Endothelial cell of umbilical vein (primary cell): ENCODE measurements at places on chromosomes 6 and 20. TPM values are rescaled to one million over a fixed set of nuclear protein-coding genes. Genes with fewer than 3 reads are reported as not detected.

DNA sequence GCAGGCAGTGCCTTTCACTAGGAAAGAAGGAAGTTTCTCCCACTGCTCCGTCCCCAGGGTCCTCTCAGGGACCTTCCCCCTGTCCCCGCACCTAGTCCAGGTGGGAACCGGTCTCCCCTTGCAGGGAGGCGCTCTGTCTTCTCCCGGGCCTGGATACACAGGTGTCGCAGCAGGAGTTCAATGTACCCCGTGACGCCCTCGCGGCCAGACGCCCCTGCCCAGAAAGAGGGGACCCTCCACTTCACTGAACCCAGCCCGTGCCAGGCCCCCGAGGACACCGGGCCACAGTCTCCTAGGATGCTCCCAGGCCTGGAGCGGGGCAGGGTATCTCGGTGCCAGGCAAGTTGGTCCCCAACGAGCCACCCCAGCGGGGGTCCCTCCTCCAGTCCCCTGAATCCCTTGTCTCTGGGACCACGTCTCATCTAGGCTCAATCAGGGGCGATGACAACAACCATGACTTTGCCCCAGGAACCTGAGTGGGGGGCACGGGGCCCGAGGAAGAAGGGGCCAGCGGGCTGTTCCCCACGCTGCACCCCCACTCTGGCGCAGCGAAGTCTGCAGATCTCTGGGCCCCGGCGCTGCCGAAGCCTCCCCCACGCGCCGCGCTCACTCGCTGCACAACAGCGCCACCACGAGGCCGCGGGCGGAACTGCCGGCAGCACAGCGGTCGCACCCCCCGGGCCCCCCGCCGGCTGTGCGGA, 103.0 kb downstream of the EDN3 start:
- peak; percentile 16 for DNase-seq
- H3K36me3 ChIP-seq, result no peaks in the 10 kb centered on the region
- H3K27me3 ChIP-seq, result peaks cover 12% of the 10 kb centered on the region
- no peak overlapping the region for H3K4me3 ChIP-seq
- no peaks in the 10 kb centered on the region for H3K4me1 ChIP-seq
- H3K27ac ChIP-seq, result no peak overlapping the region

Gene TRAPPC3L
- total RNA-seq, result 0.38 TPM in 1 of 2 replicates, not detected in the other

Gene ZSCAN23
- 1.6 and 1.7 TPM in 2 replicates for total RNA-seq

GRCh38 chr6:25061289-25061936, 125.7 kb upstream of the RIPOR2 start:
- no peaks in the 10 kb centered on the region for H3K36me3 ChIP-seq
- no peaks in the 10 kb centered on the region for H3K4me1 ChIP-seq
- DNase-seq, result no peak
- no peaks in the 10 kb centered on the region for H3K27me3 ChIP-seq

Gene CAPN11
- total RNA-seq, result 1.4 and 1.8 TPM in 2 replicates

Gene TINAG
- total RNA-seq, result 0.21 TPM in 1 of 2 replicates, not detected in the other

Gene LY6G6D
- not detected in 2 replicates for total RNA-seq

Gene MOG
- not detected in 2 replicates for total RNA-seq

DNA sequence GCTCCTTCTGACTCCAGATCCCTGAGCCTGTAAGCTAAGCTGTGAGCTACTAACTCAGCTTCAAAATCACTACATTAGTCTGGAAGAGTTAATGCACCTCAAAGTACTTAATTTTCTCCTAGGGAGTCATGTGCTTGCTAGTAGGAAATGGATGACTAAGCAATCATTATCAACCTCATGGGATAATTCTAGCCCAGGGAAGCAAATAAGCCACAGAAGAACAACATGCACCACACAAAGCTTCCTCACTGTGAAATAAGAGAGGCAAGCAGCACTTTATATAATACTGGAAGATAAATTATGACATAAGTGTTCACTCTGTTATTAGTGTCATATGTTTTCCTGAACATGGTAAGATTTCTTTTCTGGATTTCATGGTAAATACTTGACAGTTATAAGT, 57.9 kb upstream of the RCAN2 start:
- H3K4me1 ChIP-seq, result no peaks in the 10 kb centered on the region
- no peaks in the 10 kb centered on the region for H3K27me3 ChIP-seq
- no peak overlapping the region for H3K4me3 ChIP-seq
- H3K36me3 ChIP-seq, result no peaks in the 10 kb centered on the region

GRCh38 chr6:11356404-11357155, 124.1 kb upstream of the NEDD9 start:
- H3K4me3 ChIP-seq, result no peak overlapping the region
- H3K27ac ChIP-seq, result peak overlapping the region; percentile 61
- peak; percentile 43 for DNase-seq
- H3K36me3 ChIP-seq, result no peaks in the 10 kb centered on the region
- H3K27me3 ChIP-seq, result no peaks in the 10 kb centered on the region

Gene CRISP3
- not detected in 2 replicates for total RNA-seq

Gene C20orf141
- not detected in 2 replicates for total RNA-seq

Gene PSORS1C1
- 9.2 and 13.2 TPM in 2 replicates for total RNA-seq

DNA sequence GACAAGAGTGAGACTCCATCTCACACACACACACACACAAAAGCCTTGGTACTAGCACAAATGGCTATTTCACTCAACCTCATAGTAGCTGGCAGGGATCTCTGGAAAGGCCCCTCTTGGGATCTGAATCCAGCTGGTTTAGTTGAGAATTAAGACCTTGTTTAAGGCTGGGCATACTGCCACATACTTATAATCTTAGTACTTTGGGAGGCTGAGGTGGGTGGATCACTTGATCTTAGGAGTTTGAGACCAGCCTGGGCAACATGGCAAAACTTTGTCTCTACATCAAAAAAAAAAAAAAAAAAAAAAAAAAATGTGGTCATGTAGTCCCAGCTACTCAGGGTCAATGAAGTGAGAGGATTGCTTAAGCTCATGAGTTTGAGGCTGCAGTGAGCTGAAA, 628.3 kb downstream of the MMUT start:
- no peak overlapping the region for H3K4me3 ChIP-seq
- H3K27me3 ChIP-seq, result no peaks in the 10 kb centered on the region

GRCh38 chr6:54320871-54321270, 12.6 kb downstream of the TINAG start:
- H3K27ac ChIP-seq, result no peak overlapping the region
- H3K4me1 ChIP-seq, result no peaks in the 10 kb centered on the region
- no peaks in the 10 kb centered on the region for H3K36me3 ChIP-seq
- H3K4me3 ChIP-seq, result no peak overlapping the region
- H3K27me3 ChIP-seq, result no peaks in the 10 kb centered on the region

GRCh38 chr6:81743649-81744048, 8.8 kb downstream of the TENT5A start:
- no peaks in the 10 kb centered on the region for H3K36me3 ChIP-seq
- no peaks in the 10 kb centered on the region for H3K4me1 ChIP-seq
- no peak overlapping the region for H3K4me3 ChIP-seq
- H3K27ac ChIP-seq, result no peak overlapping the region

GRCh38 chr6:148508401-148509041, 165.9 kb downstream of the SASH1 start:
- no peak overlapping the region for H3K4me3 ChIP-seq
- peaks cover 22% of the 10 kb centered on the region for H3K4me1 ChIP-seq
- peak; percentile 54 for DNase-seq
- no peak overlapping the region for H3K27ac ChIP-seq
- peaks cover 5% of the 10 kb centered on the region for H3K36me3 ChIP-seq
